ENCODE measurements at places on chromosomes 5 and 9.

DNA sequence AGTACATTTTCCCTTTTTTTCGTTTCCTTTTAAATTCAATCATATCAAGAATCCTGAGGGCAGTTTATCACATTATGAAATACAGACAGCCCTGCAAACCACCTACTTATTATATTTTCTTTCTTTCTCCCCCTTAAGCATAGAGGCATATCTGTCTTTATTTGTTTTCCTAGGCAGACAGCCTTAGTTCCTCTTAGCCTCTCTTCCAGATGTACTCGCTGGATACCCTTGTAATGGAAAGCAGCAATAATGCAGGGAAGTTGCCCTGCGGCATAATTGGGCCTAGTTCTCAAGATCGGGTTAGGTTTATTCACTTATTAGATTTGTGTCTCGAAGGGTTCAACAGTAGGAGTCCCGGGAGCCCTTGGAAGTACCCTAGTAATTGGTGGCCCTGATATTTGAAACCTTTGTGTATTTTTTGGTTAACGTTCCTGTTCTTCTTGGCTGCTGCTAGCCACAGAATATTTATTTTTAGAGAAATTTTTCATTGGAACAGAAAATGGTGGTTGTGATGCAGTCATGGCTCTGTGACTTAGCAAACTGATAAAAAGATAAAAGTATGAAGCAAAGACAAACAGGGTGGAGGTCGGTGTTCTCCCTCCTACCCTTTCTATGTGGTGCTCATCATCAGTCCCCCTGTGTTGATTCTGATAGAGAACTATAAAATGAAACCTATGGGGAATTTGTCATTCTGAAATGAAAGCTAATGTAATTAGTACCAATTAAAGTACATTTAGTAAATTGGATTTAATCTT lies 6.4 kb downstream of the TLE4 start:
- no peak for DNase-seq

GRCh38 chr9:35826071-35826701 lies 2.3 kb downstream of the FAM221B start:
- DNase-seq = peak; percentile 74

DNA sequence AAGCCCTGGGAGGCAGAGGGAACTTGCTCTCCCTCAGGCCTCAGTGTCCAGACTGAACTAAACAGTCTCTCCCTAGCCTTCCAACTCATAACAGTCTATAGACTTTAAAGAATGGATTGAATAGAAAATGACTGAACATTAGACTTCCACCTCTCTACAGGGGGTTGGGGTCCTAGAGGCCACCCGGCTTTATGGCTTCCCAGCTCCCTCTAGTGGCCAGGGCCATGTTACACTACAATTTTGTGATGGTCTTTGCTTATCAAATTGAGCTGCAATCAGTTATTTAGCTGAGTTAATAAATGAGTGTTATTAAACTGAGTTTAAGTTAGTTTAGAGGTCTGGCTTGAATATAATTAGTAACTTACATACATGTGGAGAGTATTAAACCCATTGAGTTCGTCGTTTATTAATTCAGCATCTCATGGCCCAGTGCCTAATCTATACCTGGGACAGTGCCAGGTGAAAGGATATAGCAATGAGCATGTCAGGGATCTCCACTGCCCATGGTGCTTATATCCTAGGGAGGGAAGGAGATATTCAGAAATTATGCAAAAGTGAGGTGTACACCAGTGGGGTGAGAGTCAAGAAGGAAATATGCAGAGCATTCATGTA lies 105.2 kb downstream of the SH3TC2 start:
- DNase-seq = peak; percentile 13

- no peak for DNase-seq
These were observed 202.3 kb upstream of the OR13F1 start for GRCh38 chr9:104301755-104302154.

GRCh38 chr9:4228606-4229005 lies 71.3 kb downstream of the GLIS3 start:
- no peak for DNase-seq

DNA sequence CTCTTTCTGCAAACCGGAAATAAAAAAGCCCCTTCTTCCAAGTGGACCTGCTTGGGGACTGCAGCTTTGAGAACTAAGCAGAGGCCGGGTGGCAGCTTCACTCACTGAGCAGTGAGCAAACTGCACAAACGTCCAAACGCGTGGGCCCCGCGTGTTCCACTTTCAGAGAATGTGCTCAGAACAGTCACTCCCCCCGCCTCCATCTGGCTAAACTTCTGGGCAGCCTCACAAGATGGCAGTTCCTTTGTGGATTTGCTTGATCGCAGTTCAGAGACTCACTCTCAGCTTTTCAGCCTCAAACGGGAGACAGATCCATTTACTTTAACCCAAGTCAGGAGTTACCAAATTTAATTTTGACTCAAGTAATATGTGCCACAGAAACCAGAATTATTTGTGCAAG lies 216.6 kb downstream of the TLE1 start:
- no peak for DNase-seq

GRCh38 chr5:180784497-180785097 lies 18.0 kb downstream of the MGAT1 start:
- peak; percentile 47 for DNase-seq

DNA sequence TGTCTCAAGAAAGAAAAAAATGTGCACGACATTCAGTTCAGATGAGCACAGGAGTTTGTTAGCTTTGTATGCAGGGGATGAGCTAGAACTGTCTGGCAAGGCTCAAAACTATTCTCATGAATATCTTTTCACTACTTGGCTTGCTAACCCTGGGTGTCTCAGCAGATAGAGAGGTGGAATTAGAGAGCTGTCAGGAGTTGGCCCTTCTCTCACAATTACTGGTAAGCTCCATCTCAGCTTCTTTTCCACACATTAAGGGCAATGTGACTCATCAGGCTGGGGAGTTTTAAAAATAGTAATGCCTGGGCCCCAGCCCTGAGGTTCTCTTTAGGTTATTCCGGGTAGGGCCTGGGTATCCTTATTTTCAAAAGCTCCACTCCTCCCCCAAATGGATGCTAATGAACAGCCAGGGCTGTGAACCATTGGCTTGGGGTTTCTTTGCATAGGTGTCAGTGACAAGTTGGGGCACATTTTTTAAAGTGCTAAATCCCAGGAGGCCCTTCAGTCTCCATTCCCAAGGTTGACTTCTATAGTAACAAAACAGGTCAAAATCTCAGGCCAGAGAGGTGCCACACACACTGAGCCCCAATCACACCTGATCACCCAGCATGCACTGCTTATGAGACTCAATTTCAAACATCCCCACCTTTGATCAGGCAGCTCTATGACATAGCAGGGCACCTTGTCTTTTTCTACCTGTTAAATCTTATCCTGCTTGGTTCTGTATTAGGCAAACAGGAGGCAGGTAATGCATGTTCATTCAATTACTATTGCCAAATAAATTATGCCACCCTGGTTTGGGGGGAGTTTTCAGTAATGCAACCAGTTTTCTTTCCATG lies 239.7 kb upstream of the DAP start:
- no peak for DNase-seq

DNA sequence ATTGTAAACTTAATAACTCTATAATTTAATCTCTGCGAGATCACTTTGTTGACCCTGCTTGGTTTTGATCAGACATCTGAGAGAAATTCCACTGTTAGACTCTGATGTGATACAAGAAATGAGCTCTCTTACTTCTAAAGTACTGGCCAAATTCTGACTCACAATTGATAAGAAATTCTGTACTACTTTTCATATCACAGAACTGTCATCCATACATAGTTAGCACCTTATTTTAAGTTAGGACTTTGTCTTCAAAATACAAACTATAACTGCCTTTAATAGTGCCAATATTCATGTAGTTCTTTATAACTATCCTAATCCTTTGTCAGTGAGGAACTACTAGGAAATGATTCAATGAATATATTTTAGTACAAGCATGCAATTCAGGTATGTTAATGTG lies 23.4 kb downstream of the MARCHF11 start:
- no peak for DNase-seq

- DNase-seq = no peak
These were observed 117.0 kb downstream of the ERCC6L2 start for GRCh38 chr9:95992536-95992935.

- no peak for DNase-seq
These were observed 174.1 kb downstream of the SNX18 start for GRCh38 chr5:54691656-54692055.

GRCh38 chr5:95699337-95699736 lies 16.5 kb upstream of the SPATA9 start:
- no peak for DNase-seq

DNA sequence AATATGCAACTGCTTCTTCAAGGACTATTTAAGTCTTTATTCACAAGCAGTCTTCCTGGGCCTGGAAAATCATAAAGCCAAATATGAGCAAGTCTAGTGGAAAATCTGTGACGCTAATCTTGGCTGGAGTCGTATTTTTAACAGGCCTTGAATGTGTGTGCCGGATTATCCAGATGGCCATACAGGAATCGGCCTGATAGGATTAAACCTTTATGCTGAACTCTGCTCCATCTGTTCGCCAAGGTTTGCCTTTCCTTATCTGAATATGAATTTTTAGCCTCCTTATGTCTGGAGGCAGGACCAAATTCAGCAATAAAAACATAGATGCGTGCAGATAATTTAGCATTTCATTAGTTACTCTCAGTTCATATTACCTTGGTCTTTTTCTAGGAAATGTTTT lies 294.5 kb downstream of the EBF1 start:
- no peak for DNase-seq

GRCh38 chr9:104944356-104944755 lies 16.4 kb upstream of the ABCA1 start:
- DNase-seq = no peak

- no peak for DNase-seq
These were observed 59.6 kb downstream of the TSTD2 start for GRCh38 chr9:97573482-97574073.

DNA sequence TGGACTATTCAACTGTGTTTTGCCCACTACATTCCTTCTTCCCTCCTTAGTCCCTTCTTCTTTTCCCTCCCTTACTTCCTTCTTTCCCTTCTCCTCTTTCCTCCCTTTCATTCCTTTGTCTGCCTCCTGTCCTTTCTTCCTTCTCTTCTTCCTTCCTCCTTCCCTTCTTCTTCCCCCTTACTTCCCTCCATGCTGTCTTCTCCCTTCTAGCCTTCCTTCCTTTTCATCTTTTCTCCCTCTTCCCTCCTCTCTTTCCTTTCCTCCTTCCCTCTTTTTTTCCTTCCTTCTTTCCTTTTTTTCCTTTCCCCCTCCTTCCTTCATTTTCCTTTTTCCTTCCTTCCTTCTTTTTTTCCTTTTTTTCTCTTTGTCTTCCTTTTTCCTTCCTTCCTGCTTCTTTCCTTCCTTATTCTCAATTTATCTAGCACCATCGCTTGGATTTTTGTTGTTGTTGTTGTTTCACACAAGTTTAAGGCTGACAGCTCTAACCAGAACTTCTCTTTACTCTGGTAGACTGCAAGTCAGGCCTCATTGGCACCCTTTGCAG lies 123.4 kb downstream of the CEMIP2 start:
- no peak for DNase-seq

DNA sequence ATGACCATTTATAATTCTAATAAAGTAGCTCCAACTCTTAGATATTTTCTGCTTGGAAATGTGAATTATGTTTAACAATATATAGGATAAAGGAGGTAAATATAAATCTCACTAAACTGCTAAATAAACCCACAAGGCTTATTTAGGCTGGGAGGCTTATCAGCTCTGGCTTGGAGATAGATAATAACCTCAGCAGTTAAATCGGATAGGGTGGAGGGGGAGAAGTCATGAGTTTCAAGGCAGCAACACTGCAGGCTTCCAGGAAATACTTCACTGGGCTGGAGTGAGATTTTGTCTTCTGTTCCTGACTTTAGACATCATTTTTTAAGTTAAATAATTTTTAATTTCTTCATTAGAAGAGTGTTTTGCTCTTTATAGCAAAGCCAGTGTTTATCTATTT lies 80.0 kb upstream of the ITGA2 start:
- DNase-seq = no peak

DNA sequence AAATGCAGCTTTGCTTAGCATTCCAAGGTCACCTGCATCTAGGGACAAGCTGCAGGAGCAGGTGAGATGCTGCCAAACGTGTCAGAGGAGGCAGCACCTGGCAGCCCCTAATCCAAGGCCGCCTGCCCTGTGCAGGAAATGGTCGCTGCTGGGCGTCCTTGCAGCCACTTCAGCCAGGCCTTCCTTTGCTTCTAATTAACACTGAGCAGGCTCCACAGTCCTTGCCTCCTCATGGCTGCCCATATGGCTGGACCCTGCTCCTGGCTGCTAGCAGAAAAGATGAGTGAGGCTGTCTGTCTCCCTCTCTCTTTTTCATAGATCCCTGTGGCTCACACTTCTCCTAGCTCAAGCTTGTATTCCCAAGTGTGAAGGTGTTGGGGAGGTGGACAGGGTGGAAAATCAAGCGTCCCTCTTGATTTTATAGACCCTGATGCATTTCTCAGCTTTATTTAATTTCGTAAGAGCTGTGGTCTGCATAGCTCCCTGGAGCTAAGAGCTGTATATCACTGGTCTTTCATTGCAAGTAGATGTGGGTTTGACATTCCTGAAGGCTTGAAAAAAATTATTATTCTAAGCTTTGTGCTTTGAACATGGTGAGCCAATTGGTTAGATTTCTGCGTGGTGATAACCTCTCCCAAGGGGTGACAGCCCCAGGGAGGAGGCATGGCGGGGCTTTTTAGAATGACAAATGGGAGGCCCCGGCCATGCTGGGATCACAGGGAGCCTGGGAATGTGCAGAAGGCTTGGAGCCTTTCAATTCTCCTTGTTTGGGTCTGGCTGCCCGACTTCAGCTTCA lies 193.8 kb downstream of the SLIT3 start:
- DNase-seq = no peak

- DNase-seq = no peak
These were observed 338.5 kb downstream of the CETN3 start for GRCh38 chr5:90071066-90071465.

DNA sequence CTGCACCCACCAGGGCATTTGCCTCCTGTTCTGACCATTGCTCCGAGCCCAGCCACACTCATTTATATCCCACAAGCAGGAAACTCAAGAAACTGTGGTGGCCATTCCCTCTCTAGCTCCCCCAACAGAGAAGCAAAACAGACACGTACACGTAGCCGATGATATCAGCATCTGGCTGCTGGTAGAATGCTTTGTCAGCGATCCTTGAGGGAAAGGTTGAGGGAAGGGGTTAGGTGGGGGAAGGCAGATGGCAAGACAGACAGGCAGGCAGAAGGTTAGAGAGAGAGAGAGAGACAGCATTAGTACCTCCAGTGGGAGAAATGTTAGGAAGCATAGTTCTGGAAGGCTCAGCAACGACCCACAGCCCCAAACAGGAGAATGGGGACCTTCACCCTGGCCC lies 7.8 kb downstream of the HIGD2A start:
- no peak for DNase-seq

- no peak for DNase-seq
These were observed 249.2 kb upstream of the EFNA5 start for GRCh38 chr5:107919969-107920368.

GRCh38 chr5:133642153-133642722 lies 29.9 kb upstream of the FSTL4 start:
- DNase-seq = no peak

DNA sequence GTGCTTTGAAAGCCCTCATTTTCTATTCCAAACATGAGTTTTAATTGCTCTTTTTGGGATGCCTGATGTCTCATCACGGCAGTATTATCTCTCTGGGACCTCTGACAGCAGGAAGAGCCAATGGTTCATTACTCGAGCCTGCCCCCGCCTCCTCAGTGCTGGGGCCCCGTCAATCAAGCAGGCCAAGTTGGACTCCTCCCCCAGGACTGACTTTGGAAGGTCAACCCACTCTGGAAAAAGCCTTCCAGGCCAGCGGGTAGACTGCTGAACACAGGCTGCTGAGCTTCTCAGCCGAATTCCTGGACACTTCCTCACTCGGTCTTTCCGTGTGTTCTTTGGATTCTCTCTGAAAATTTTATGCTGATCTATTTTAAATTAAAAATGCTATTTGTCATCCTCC lies 9.5 kb upstream of the BARHL1 start:
- DNase-seq = peak; percentile 77

Measured in COLO829 (cell line).